Left renal pelvis (tissue), 4 donors: ENCODE measurements at places on chromosomes 11 and 22. TPM values are rescaled to one million over a fixed set of nuclear protein-coding genes. Genes with fewer than 3 reads are reported as not detected.
A peak's percentile ranks its signal among the peaks of the same experiment; 100 is the strongest.

Gene XKR3
- not detected for polyA plus RNA-seq

DNA sequence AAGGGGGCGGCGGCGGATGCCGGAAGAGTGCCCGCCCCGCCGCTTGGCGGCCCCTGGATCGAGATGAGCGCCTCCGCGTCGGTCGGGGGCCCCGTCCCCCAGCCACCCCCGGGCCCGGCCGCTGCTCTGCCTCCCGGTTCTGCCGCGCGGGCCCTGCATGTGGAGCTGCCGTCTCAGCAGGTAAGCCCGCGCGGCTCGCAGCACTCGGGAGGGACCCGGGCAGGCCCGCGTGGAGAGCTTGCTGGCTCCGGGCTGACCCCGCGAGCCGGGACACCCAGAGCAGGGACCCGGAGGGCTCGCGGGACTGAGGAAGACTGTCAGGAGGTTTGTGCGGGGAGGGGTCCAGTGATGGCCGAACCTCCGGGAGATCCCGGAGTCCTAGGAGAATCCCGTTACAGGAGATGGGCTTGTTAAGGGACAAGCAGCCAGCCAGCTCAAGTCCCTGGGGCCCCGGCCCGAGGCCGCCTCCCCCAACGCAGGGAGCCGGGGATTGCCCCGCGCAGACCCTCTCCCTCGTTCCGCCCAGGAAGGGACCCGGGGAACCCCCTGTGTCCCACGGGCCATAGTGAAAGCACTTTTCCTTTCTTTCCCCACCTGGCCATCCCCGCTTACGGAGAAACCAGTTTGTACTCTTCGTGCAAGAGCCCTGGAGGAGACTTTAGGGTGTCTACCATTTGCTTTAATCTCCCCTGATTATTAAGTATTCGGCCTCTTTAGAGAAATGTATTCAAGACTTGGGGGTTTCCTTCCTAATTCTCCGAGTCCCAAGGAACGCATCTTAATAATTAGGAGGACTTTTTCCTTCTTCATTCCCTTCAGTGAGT is 547 bp downstream of the UVRAG start:
- DNase-seq: no peak

GRCh38 chr11:1128311-1129142 is 29.2 kb upstream of the MUC5AC start:
- DNase-seq: no peak

Gene OR6A2
- polyA plus RNA-seq: not detected

GRCh38 chr11:123137431-123138224 is 57.4 kb downstream of the CLMP start:
- DNase-seq: peak; percentile 71

Gene HORMAD2
- polyA plus RNA-seq: not detected

Gene HEPHL1
- not detected for polyA plus RNA-seq

Gene TRPM5
- polyA plus RNA-seq: 5.6 TPM

- DNase-seq: no peak
Measured at GRCh38 chr22:49527611-49528419, 299.9 kb downstream of the BRD1 start.

Gene GSTT2B
- polyA plus RNA-seq: 27.6 TPM

Gene VSIG10L2
- polyA plus RNA-seq: not detected

Gene IL17RA
- polyA plus RNA-seq: 6.3 TPM

Gene MS4A5
- not detected for polyA plus RNA-seq

GRCh38 chr22:20992456-20993303 is 9.2 kb downstream of the THAP7 start:
- no peak for DNase-seq

Gene KRTAP5-10
- polyA plus RNA-seq: not detected

Gene THOC5
- polyA plus RNA-seq: 32.1 TPM

GRCh38 chr11:133443206-133443747 is 89.0 kb downstream of the OPCML start:
- no peak for DNase-seq

Gene EIF1AD
- 18.6 TPM for polyA plus RNA-seq

GRCh38 chr11:81573367-81573766 is 1160.3 kb downstream of the FAM181B start:
- no peak for DNase-seq

- no peak for DNase-seq
Measured at GRCh38 chr11:58286249-58286648, 18.2 kb upstream of the OR10W1 start.

- no peak for DNase-seq
Measured at GRCh38 chr11:7528514-7529049, 14.8 kb downstream of the PPFIBP2 start.

Gene GLYAT
- polyA plus RNA-seq: 2.7 TPM

- DNase-seq: no peak
Measured at GRCh38 chr11:70503468-70504221, 105.3 kb downstream of the CTTN start.

- DNase-seq: no peak
Measured at GRCh38 chr11:34275486-34275885, 82.3 kb downstream of the ABTB2 start.

Gene SCGB1C1
- not detected for polyA plus RNA-seq

GRCh38 chr11:113496026-113496651 is 20.9 kb upstream of the DRD2 start:
- no peak for DNase-seq

GRCh38 chr11:123736769-123737168 is 4.7 kb downstream of the ZNF202 start:
- DNase-seq: no peak

- no peak for DNase-seq
Measured at GRCh38 chr11:27532652-27533325, 26.2 kb upstream of the LIN7C start.

- no peak for DNase-seq
Measured at GRCh38 chr11:111777094-111778046, 11.2 kb upstream of the PPP2R1B start.

- no peak for DNase-seq
Measured at GRCh38 chr22:30328466-30329049, 1.8 kb upstream of the TBC1D10A start.

DNA sequence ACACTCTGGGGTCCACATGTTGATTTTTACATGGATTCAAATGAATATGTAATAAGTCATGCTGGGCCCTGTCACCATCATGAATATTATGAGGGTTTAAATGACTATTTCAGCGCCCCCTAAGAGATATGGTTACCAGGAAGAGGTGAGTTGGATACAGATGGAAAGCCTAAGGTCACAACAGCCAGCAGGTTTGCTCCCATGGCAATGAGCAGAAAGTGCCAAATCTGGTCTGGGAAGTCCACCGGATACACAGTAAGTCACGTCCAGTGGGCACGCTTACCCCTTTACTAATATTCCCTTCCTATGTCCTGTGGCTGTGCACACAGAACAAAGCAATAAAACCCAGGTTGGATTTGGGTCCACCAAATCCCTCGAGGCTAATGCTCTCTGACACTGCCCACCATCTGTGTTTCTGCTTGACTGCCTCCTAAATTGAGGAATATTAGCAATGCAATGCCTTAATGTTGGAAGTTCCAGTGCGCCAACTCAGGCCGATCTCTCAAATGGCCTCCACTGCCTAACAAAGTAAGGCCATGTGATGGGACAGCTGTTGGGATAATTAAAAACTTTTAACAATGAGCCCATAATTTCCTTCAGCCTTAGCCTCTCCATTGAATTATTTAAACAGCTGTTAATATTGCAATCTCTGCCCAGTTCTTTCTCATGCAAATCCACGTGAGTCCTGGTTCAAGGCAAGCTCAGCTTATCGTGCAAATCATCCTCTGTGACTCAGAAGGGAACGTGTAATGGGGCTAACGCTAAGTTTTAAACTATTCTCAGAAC is 97.6 kb downstream of the SLC1A2 start:
- no peak for DNase-seq

GRCh38 chr11:6900327-6900999 is 8.2 kb upstream of the OR2D2 start:
- no peak for DNase-seq

DNA sequence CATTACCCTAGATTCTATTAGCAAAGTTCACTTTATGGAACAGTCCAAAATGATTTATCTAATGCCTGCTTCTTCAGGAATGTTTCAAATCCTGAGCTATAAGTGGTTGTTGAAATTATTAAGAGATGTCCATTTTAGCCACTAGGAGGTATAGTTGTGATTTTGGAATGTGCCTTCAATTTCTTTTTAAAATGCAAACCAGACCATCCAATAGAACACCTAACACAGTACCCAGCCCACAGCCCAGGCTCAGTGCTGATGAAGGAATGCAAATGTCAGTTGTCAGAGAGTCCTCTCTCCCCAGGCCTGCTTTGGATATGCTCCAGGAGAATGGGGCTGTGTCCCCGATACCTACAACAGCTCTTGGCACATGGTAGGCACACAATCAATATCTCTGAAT is 85.8 kb upstream of the E2F8 start:
- DNase-seq: no peak

- no peak for DNase-seq
Measured at GRCh38 chr22:17101475-17102296, 16.9 kb downstream of the IL17RA start.

Gene OR10G4
- not detected for polyA plus RNA-seq

- DNase-seq: no peak
Measured at GRCh38 chr11:128458321-128458720, 129.0 kb downstream of the ETS1 start.

- DNase-seq: no peak
Measured at GRCh38 chr11:10385696-10386095, 69.4 kb upstream of the AMPD3 start.

- no peak for DNase-seq
Measured at GRCh38 chr11:24407733-24408132, 89.1 kb upstream of the LUZP2 start.

Gene ANKK1
- polyA plus RNA-seq: 0.11 TPM

GRCh38 chr11:46247659-46248058 is 29.8 kb upstream of the CREB3L1 start:
- DNase-seq: no peak

Gene PAMR1
- polyA plus RNA-seq: 5.0 TPM

GRCh38 chr11:1228101-1228821 is 5.4 kb downstream of the MUC5B start:
- no peak for DNase-seq

GRCh38 chr22:19912271-19912999 is 29.1 kb upstream of the COMT start:
- no peak for DNase-seq

DNA sequence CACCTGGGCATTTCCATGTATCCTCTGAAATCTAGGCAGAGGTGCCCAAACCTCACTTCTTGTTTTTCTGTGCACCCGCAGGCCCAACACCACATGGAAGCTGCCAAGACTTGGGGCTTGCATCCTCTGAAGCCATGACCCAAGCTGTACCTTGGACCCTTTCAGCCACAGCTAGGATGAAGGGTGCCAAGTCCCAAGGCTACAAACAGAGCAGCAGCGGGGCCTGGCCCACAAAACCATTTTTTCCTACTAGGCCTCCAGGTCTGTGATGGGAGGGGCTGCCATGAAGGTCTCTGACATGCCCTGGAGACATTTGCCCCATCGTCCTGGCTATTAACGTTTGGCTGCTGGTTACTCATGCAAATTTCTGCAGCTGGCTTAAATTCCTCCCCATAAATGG is 20.4 kb upstream of the EIF4G2 start:
- no peak for DNase-seq

GRCh38 chr11:88849368-88849767 is 216.4 kb downstream of the GRM5 start:
- DNase-seq: no peak

Gene NTM
- polyA plus RNA-seq: 80.3 TPM

- DNase-seq: peak; percentile 55
Measured at GRCh38 chr11:62245271-62245753, 3.3 kb downstream of the SCGB1D2 start.

Gene SESN3
- 81.1 TPM for polyA plus RNA-seq

DNA sequence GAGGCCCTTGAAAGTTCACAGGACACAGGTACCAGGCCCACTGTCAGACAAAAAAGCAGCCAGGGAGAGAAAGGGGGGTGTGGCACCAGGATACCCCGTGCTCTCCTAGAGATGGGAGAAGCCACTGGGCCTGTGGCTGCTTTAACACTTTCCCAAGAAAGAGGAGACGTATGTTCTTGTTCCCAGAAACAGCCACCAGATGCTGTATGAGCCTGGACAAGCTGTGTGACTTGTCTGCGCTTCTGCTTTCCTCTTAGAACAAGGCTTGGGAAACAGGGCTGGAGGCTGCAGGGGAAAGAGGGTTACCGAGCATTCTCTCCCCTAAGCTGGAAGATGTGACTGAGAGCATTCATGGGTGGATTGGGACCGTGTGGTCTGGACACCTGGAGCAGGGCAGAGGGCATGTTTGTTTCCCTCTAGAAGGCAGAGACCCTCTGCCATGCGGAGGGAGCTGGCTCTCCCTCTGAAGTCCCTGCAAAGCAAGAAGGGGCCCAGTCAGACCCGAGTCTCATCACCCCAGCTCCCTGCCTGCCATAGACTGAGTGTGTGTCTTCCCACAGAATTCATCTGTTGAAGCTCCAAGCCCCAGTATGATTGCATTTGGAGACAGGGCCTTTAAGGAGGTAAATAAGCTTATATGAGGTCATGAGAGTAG is 74.1 kb downstream of the TRIM29 start:
- DNase-seq: no peak

GRCh38 chr11:81070948-81071347 is 1630.1 kb upstream of the TENM4 start:
- no peak for DNase-seq

Gene TRIM51
- not detected for polyA plus RNA-seq

- no peak for DNase-seq
Measured at GRCh38 chr22:26199665-26200064, 30.4 kb downstream of the SEZ6L start.

Gene RNF121
- 45.1 TPM for polyA plus RNA-seq
